NCI-H460 (cell line): ENCODE measurements at places on chromosomes 7 and 10. TPM values are rescaled to one million over a fixed set of nuclear protein-coding genes. Genes with fewer than 3 reads are reported as not detected.

The PRLHR gene
- not detected in 2 replicates for total RNA-seq

The STAG3 gene
- total RNA-seq: 0.05 TPM in 1 of 2 replicates, not detected in the other

The SORCS1 gene
- total RNA-seq: 0.20 TPM in 1 of 2 replicates, not detected in the other

The NUB1 gene
- total RNA-seq: 74.6 and 83.1 TPM in 2 replicates

The MSS51 gene
- 0.43 and 1.0 TPM in 2 replicates for total RNA-seq

The MSRB2 gene
- total RNA-seq: 10.1 and 10.3 TPM in 2 replicates

The MACROH2A2 gene
- 25.7 and 28.0 TPM in 2 replicates for total RNA-seq

The ADGRA1 gene
- total RNA-seq: not detected in 2 replicates

The POLL gene
- total RNA-seq: 17.5 and 17.7 TPM in 2 replicates

The NKX2-3 gene
- 0.25 and 0.32 TPM in 2 replicates for total RNA-seq

The LIPN gene
- not detected in 2 replicates for total RNA-seq

The SNCG gene
- 14.6 and 18.9 TPM in 2 replicates for total RNA-seq

The SCIN gene
- total RNA-seq: not detected in 2 replicates
